Common myeloid progenitor, CD34-positive (primary cell): ENCODE measurements at places on chromosomes 3 and 15.

DNA sequence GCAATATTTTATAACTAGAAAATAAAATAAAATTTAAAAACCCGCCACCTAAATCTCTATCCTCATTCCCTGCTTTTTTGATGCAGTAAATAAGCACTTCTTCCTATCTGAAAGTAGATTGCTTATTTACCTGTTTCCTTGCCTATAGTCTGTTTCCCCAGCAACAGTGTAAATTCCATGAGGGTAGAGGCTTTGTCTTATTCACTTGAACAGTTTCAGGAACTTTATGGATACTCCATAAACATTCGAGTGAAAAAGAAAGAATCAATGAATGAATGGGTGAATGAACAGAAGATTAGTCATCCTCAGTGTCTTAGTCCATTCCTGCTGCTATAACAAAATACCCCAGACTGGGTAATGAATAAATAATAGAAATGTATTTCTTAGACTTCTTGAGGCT is 41.7 kb downstream of the SHC4 start:
- DNase-seq: no peak

DNA sequence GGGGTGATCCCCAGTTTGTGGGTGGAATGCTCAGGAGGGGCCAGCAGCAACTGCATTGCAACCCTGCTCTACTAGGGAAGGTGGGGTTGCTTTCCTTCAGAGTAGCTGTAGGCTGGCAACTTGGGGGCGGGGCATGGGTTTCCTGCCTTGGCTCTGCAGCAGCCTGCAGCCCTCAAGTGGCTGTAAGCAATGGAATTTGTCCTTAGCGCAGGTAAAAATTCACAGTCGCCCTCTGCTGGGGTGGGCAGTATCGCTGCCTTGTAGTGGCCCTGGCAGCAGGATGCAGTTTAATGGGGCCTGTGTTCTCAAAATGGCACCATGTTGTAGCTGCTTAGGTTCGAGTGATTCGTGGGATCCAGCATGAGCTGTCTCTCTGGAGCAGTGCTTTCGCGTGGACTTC is 29.8 kb downstream of the STT3B start:
- peak; percentile 44 for DNase-seq

DNA sequence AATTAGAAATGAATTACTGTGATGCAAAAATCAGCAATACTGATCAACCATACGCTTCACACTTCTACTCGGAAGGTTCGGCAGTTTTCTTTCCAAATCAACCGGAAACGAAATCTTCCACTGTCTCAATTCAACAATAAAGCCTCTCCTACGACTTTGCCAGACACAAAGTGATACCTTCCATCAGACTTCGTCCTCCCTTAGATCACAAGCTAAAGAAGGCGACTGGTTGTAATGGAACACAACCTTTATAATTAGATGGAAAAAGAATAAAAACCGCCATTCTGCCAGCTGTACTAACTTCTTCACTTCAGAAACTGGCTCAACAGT is 618 bp downstream of the PARL start:
- no peak for DNase-seq

- peak; percentile 80 for DNase-seq
These were observed 381.2 kb downstream of the RSL24D1 start for GRCh38 chr15:54815556-54815955.

- peak; percentile 66 for DNase-seq
These were observed 18.6 kb downstream of the TMEM266 start for GRCh38 chr15:76078285-76078877.

GRCh38 chr3:152256851-152257562 is 11.7 kb upstream of the MBNL1 start:
- DNase-seq: no peak

DNA sequence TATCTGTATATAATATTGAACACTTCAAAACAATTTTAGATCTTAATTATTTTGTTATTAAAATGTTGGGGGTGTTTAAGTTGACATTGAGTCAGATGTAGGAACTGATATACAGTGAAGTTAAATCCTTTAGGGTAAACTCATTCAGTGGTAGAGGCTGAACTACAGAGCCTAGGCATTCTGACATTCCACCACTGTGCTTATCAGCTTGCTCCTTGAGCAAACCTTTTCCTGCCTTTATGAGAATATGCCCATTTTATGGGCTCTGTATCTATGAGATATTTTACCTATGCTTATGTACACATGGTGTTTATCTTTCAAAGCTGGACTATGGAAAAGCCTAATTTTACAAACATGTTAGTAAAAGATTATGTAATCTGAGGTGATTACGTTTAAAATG is 407.5 kb downstream of the ZBTB20 start:
- no peak for DNase-seq
